ACHN (cell line): ENCODE measurements at places on chromosomes 6 and 20.

DNA sequence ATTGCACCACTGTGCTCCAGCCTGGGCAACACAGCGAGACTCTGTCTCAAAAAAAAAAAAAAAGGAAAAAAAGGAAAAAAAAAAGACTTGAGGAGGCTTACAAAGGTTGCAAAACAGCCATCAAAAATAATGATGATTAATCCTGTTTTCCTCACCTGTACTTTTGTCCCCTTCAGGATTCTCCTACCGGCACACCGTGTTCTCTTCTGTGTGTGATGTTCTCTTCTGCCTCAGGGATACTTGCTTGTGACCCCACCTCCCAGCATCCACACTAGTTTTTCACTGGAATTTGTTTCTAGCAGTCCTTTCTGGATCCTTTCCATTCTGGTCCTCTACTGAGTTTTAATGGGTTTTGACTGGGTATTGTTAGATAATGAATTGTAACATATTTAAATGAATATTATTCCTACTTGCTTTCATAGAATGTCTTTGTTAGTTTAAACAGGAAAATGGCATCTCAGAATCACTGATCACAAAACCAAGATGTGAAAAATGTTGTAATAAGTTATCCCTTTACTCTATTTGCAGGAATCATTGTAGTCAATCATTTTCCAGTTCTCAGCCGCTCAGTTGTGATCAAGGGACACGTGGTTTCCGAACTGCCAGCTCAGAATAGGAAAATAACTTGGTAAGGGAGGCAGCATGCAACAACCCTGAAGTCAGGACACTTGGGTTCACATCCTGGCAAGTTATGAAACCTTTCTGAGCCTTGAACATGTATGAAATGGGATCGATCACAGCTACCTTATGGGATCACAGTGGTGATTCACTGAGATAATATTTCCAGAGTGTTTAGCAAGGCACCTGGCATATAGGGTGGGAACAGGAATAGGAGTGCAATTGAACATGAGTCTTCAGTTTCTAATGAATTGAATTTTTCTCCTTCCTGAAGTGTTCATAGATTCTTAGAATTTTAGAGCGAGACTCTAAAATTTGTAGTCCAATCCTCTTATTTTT is 8.5 kb downstream of the C6orf89 start:
- DNase-seq: peak; percentile 60

- peak; percentile 35 for DNase-seq
These were observed 438.4 kb upstream of the ADGRB3 start for GRCh38 chr6:68196645-68197044.

GRCh38 chr6:73624896-73625295 is 28.9 kb downstream of the SLC17A5 start:
- DNase-seq: no peak

DNA sequence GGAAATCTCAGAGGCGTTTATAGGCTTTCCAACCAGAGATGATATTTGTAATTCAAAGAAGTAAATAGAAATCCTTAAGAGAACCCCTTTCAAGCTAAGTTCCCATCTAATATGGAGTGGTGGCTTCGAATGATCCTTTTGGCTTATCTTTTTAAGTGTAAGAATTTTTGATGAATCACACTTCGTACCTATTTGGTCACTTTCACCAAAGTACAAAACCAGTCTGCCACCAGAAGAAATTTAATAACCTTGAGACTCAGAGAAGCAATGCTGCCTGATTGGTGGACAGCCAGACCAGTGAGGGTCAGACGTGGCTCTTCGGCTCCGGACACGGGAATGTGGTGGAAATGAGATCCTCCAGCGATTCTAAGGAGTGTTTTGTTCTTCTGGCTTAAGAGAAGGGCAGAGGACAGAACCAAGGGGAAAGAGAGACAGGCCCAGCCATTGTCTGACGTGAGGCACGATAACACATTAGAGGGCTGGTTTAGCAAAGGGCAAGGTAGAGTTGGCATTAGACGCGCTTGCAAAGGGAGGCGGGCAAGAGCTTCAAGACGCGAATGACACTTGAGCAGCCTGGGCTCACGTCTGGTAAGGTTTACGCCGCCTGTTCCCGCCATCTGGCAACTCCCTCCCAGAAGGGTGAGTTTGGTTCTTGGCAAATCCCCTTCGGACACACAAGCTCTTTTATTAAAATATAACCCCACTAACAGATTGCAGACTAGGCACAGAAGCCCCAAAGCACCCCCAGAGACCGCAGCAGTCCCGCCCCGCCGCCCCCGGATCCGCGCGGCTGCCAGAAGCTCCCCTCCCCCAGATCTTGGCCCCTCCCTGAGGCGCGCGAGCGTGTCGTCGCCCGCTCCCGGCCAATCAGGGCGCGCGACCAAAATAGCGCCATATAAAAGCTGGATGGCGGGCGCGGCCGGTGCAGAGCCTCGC is 50.0 kb upstream of the EZR start:
- DNase-seq: peak; percentile 94

GRCh38 chr20:25543068-25543467 is 42.3 kb downstream of the NINL start:
- peak; percentile 21 for DNase-seq

GRCh38 chr6:43714311-43715055 is 26.9 kb upstream of the MRPS18A start:
- DNase-seq: no peak

GRCh38 chr6:13762611-13763441 is 51.2 kb upstream of the RANBP9 start:
- DNase-seq: no peak

- DNase-seq: no peak
These were observed 56.7 kb downstream of the ISM1 start for GRCh38 chr20:13277663-13278295.

DNA sequence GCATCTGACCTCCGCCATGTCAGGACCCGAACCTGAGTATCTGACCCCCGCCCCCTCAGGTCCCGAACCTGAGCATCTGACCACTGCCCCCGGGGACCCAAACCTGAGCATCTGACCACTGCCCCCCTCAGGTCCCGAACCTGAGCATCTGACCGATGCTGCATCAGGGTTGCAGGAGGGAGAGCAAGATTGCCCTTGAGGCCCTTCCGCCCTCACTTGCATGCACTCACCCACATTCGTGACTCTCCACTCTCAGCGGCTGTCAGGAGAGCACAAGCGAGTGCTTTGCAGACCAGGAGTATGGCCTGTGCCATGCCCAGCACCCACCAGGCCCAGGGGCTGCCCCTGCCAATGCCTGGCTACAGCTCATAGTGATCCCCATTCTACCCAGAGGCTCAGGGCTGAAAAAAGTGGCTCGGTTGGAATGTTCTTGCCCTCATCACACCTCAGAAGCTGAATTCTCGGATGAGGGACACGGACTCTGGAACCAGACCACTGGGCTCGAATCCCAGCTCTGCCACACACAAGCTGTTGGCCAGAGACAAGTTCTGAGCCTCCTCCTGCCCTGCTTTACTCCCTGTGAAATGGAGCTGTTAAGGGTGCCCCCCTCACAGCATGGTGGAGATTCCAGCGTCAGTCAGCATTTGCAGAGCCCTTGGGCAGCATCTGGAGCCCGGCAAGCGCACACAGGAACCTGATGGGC is 82.1 kb downstream of the DLL1 start:
- no peak for DNase-seq

GRCh38 chr6:110799189-110799588 is 16.1 kb downstream of the CDK19 start:
- DNase-seq: no peak

DNA sequence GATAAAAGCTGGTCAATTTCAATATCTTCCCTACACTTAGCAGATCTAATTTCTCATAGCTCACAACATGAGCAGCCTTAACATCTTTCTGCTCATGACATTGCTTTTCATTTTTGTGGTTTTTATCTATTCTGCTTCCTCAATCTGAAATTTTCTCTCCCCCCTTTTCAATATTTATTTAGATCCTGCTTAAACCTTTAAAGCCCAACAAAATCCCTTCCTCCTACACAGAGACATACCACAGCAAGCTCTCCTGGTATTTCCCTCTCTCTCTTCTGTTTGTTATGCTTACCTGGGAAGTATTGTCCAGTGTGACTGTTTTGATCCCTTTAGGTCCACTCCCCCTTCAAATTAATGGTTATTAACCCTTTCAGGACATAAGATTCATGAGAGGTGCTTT is 582.5 kb downstream of the RFPL4B start:
- DNase-seq: no peak

GRCh38 chr6:14126191-14126590 is 8.6 kb downstream of the CD83 start:
- no peak for DNase-seq

- DNase-seq: no peak
These were observed 101.7 kb upstream of the GJE1 start for GRCh38 chr6:142031035-142031434.

- no peak for DNase-seq
These were observed 24.5 kb downstream of the HLA-F start for GRCh38 chr6:29747688-29748250.

- no peak for DNase-seq
These were observed 58.0 kb upstream of the ARHGAP18 start for GRCh38 chr6:129767776-129768485.

GRCh38 chr6:156487877-156488276 is 289.3 kb upstream of the ARID1B start:
- no peak for DNase-seq

- DNase-seq: no peak
These were observed 546 bp upstream of the PSMG4 start for GRCh38 chr6:3258201-3258600.

DNA sequence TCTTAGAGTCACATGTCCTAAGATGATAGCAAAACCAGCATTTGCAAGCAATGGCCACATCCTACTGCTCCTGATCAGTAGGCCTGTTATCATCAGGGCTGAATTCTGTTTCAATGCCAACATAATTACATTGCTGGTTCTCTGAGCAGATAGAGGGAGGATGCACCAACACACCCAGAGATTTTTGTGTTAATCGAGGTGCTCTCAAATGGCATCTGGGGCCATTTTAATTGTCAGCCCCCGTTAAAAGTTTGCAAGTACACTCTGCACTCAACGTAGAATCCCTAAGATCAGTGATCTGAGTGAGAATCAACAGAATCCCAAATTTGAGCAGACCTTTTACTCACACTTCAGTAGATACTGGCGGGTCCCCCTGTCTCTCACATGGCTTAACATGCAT is 24.8 kb downstream of the ADTRP start:
- no peak for DNase-seq

- no peak for DNase-seq
These were observed 145.1 kb downstream of the KIF16B start for GRCh38 chr20:16428112-16428511.

DNA sequence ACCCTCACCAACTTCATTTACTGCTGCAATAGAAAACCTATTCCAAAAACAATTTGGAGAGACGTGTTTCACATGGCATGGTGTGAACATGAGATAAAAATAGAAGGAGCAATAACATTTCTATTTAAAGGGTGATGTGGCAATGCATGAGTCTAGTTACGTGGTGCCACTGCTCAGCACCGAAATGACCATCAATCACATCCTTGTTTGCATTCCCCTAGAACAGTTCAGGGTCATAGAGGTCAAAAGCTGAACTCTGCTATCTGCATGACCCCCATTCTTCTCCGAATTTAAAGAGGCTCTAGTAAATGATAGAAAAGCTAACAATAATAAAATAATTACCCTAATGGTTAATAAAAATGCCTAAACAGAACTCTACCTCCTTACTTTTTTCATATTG is 29.5 kb downstream of the ROS1 start:
- DNase-seq: no peak

DNA sequence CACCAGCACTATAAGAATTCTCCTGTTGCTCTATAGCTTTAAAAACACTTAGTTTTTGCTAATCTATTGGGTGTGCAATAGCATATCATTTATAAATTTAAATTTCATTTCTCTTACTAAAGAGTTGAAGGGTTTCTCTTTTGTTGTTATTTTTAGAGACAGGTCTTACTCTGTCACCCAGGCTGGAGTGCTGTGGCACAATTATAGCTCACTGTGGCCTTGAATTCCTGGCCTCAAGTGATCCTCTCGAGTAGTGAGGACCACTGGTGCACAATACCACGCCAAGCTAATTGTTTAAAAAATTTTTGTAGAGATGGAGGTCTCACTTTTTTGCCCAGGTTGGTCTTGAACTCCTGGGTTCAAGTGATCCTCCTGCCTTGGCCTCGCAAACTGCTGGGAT is 6.2 kb upstream of the WRNIP1 start:
- no peak for DNase-seq

DNA sequence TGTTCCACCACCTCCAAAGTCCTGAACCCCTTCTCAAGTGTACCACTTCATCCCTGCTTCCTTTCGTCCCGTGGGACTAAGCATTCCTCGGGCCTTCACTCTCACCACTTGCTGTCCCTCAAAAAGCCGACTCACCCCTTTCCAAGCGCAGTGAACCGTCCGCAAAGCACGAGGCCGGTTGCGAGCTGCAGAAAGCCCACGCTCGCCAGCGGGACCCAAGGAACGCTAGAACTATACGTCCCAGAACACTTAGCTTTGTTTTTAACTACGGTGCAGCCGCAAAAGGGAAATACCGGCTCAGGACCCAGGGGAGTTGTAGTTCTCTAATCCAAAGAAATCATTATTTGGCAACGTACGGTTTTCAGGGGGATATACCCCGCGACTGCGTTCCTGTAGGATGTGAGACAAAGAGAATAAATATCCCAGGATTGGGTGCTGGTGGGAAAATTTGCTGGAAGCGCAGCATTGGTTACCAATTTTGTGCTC is 416 bp upstream of the POLR1H start:
- peak; percentile 44 for DNase-seq

- no peak for DNase-seq
These were observed 96.2 kb downstream of the VIP start for GRCh38 chr6:152846825-152847224.

DNA sequence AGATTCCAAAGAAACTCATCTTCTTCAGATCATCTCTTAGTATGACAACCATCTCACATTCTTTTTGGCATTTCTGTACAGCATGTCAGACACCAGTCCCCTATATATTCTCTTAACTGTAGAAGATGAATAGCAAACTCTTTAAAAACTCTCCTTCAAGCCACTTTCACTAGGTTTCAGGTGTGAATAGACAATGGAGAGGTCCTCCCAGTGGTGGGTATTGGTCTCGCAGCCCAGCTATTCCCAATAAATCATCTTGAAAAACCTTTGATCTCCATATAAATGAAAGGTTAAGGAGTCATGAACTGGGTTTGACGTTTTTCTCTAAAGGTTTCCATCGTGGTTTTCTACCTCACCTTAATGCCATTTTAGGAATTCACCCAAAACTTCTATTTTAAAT is 180.0 kb downstream of the GJA1 start:
- DNase-seq: no peak

DNA sequence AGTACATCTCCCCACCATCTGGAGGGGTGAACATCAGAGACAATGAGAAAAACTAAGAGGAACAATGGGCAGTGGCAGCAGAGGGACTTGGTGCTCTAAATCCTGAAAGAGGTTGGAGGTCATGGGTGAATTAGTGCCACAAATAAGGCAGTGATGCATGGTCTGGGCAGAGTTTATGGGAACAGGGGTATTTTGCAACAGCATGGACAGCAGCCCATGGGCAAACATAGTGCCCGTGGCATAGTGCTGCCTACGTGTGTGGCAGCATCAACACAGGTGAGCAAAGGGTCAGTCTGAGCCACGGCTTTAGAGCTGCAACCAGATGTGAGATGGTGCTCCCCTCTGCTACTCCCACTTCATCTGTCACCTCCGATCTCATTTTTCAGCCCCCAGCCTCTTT is 459.1 kb upstream of the CITED2 start:
- no peak for DNase-seq
